ENCODE measurements at places on chromosomes 1 and 21. TPM values are rescaled to one million over a fixed set of nuclear protein-coding genes. Genes with fewer than 3 reads are reported as not detected.

Gene C4BPA
- total RNA-seq: 45.7 TPM

Gene LCE1F
- not detected for total RNA-seq

Gene HFM1
- total RNA-seq: 1.2 TPM

Gene RABGAP1L
- total RNA-seq: 48.5 TPM

Gene OR2G3
- total RNA-seq: not detected

Gene SYCP1
- not detected for total RNA-seq

Gene ERICH3
- total RNA-seq: 0.50 TPM

Gene NLRP3
- 4.0 TPM for total RNA-seq

Gene BTBD19
- 16.5 TPM for total RNA-seq

Gene HORMAD1
- total RNA-seq: 0.13 TPM

Gene GRHL3
- total RNA-seq: 1.7 TPM

Gene IL10
- 2.5 TPM for total RNA-seq

Gene NOS1AP
- total RNA-seq: 10.7 TPM

Gene ZNF684
- total RNA-seq: 9.5 TPM

Gene RAB3B
- total RNA-seq: 0.72 TPM

Gene PRDM16
- 21.9 TPM for total RNA-seq

Gene TTF2
- total RNA-seq: 19.0 TPM

Gene SLC16A4
- 53.1 TPM for total RNA-seq

Gene TFF3
- 22.4 TPM for total RNA-seq

Gene AGT
- total RNA-seq: 30.1 TPM

Gene FAM177B
- total RNA-seq: 1.1 TPM

Gene TEX35
- total RNA-seq: not detected

Gene TMPRSS3
- total RNA-seq: 15.4 TPM

Gene KDF1
- total RNA-seq: 14.1 TPM

Gene SHISA4
- total RNA-seq: 10.4 TPM

Gene FMO4
- 10.6 TPM for total RNA-seq

Gene ZNF593OS
- not detected for total RNA-seq

Gene RIPPLY3
- total RNA-seq: 0.31 TPM

Gene KCNH1
- total RNA-seq: 0.54 TPM

Gene OVAAL
- not detected for total RNA-seq

Gene CELA2A
- not detected for total RNA-seq

Gene CRYAA
- total RNA-seq: not detected

Gene OR2M3
- total RNA-seq: not detected

Gene CELA3A
- total RNA-seq: not detected

Gene FNBP1L
- 57.3 TPM for total RNA-seq

Gene IQCC
- total RNA-seq: 3.5 TPM

Gene CDKN2C
- 12.5 TPM for total RNA-seq

Data from kidney (tissue), 22 donors.